SJCRH30 (cell line): ENCODE measurements at places on chromosomes 6 and 20. TPM values are rescaled to one million over a fixed set of nuclear protein-coding genes. Genes with fewer than 3 reads are reported as not detected.

CRYBG1 gene
- 0.03 TPM in 1 of 2 replicates, not detected in the other for total RNA-seq

GRCh38 chr6:106161311-106161874 lies 75.3 kb downstream of the PRDM1 start:
- no peak for DNase-seq

DNA sequence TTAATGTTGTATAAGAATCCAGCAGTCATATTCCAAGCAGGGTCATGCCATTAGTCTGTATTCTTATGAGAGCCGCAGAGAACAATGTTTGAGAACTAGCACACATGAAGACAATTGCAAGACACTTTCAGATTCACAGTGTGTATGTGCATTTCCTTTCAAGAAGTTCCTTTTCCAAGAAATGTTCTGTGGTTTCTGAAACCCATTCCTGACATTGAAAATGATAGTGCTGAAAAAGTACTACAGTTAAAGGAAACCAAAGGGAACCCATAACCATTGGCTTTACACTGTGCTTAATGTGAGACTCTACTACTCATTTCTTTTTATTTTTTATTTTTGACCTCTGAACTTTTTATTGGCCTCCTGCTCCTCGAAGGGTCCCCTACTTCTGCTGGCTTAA lies 4.2 kb upstream of the CALHM6 start:
- DNase-seq: no peak

DNA sequence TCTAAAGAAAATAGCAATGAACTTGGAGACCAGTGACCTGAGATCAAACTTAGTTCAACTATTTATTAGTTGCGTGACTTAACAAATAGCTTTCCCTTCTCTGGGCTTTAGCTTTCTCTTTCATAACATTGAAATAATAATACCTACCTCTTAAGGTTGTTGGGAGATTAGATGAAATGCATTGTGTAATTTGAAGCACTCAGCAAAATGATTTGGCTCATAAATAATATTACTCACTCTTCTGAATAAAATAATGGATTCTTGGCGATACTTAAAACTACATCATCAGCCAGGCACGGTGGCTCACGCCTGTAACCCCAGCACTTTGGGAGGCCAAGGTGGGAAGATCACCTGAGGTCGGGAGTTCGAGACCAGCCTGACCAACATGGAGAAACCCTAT lies 556.2 kb upstream of the JARID2 start:
- DNase-seq: no peak

MYB gene
- total RNA-seq: 5.3 and 6.4 TPM in 2 replicates

ELOVL2 gene
- 18.0 and 21.1 TPM in 2 replicates for total RNA-seq

DNA sequence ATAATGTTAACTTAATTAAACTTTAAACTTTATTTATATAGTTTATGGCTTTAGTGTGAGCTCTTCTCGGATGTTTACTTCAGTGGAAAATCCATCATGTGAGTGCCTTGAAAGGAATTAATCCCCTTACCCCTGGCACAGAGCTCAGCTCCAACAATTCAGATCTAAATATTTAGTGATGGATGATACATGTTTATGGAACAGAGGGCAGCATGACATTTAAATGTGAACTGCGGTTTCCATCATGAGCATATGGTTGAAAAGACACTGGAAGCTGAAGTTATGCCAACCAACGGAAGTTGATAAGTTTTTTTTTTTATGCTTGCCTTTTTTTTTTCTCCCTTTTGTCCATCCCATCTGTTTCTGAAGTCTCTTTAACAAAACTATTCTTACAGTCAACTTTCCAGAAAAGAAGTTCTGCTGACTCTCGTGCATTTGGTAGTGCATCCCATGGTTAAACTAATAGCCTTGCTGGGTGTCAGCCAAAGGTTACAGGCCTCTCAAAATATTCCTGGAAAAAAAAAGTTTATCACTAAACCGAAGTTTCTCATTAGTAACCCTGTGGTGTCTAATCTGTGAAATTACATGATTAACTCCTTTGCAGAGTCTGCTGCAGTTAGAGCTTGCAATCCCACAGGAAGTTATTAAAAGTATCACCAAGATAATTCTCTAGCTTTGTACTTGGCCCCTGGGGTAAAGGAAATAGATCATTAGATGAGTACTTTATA lies 243.9 kb upstream of the TCF21 start:
- DNase-seq: peak; percentile 10

SAPCD1 gene
- total RNA-seq: 0.89 and 1.4 TPM in 2 replicates

DNA sequence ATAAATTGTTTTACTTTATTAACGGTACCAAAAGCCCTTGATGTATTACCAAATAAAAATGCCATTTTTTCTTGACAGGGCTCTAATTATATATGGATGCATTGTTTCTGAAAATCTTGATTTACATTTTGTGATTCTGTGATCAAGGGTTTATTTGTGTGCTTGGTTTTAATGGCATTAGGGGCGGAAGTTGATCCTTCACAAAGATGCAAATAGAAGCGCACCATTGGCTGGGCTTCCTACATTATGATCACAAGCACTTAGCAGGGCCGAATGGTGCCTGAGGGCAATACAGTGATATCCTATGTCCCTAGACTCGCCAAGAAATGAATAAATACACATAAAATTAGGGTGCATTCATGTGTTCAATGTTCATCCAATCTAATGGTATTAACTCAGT lies 172.9 kb upstream of the UST start:
- DNase-seq: no peak

HLA-DRB1 gene
- not detected in 2 replicates for total RNA-seq

DNA sequence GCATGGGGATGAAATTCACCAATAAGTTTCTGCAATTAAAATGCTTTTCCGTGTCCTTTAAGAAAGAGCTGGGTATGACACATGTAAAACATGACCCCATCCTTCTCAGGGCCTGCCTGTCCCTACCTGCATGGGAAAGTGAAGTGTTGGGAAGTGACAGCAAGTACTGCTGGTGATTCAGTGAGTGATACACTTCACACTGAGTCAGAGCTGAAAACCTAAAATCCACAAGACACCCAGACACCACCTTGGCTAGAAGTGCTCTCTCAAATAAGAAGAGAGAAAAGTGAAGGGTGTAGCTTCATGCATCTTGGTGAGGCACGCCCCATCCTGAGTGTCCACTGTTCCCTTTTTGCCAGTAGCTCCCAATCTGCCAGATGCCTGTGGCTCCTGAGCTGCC lies 3.3 kb downstream of the RAB22A start:
- DNase-seq: no peak

FAXC gene
- 5.0 and 7.4 TPM in 2 replicates for total RNA-seq

DNA sequence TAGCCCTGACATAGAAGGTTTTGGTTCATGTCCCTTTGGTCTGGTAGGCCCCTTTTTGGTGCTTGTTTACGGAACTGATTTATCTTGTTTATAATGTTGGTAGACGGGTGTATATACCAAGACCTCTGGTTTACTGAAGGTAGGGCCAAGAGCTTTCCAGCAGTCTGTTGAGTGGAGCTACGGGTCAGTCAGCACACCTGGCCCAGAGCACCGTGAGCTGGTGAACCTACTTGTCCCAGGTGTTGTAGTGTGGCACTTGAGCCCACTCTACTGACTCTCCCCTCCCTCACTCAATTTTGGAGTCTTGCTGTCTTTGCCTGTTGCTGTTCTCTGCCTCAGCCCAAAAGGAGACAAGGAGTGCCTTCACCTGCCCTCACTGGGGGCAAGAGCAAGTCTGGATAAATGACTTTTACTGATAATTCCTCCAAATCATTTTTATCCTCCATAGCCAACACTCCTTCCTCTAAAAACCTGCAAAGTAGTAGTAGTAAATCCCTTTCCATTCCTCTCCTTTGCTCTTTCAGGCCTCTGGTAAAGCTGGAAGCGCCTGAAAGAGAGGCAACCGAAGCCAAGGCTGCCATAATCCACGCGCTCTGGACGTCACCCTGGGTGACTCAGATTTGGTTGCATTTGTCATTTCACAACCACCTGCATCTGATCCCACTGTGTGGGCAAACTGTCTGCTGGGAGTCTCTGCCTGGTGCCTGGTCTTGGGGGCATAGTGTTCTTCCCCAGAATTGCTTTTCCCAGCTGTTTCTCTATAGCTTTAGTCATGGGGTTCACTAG lies 22.2 kb downstream of the RREB1 start:
- no peak for DNase-seq

DNA sequence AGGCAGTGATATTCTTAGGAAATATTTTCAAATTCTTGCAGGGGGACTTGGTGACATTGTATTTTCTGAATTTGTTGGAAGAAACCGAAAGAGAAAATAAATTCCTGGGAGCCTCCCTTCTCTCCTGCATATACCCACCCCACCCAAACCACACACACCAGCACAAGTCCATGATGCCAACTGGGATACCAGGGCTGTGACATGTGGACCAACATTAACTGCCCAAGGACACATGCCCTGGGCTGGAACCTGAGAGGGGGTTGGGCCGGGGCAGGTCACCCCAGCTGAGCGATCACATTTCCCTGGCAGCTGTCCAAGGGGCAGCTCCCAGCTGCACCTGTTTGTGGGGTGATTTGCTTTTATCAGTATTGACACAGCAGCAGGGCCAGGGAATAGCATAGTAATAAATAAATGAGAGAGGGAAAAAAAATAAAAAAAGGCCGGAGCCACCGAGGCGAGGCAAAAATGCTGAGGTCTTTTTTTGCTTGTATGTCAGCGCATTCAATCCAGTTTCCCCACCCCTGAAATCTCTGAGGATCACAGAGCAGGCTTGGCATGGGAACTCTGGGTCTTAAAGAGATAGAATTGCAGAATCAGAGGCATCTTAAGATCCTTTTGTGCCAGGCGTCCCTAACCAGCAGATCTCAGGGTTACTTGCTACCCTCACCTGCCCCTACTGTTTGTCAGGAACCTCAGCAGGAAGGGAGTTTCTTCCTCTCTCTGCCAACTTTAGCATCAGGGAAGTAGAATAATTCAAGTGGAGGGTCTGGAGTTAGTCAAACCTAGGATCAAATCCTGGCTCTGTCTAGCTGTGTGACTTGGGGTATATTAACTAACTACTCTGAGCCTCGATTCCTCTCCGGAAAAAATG lies 66.5 kb upstream of the PIM1 start:
- peak; percentile 77 for DNase-seq

DNA sequence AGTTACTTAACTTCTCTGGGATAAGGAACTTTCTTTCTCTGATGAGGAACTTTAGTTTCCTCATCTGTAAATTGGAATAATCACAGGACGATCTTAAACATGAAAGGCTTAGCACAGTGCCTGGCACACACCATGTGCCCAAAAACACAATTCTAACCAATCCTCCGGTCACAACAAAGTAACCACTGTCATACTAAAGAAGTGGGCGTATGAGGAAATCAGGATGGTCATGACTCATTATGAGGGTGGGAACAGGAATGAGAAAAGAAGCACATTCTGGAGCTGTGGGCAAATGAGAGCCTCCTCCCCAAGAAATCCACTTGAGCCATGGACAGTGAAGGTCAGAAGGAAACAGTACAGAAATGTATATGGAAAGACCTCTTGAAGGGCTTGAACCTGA lies 82.9 kb downstream of the LRFN2 start:
- DNase-seq: no peak
